Hepatocyte (in vitro differentiated cells): ENCODE measurements at places on chromosomes 6 and 20. TPM values are rescaled to one million over a fixed set of nuclear protein-coding genes. Genes with fewer than 3 reads are reported as not detected.

- no peak for DNase-seq
Observed at GRCh38 chr20:50431066-50431450, 79.1 kb upstream of the PTPN1 start.

- DNase-seq: no peak
Observed at GRCh38 chr20:50141811-50142561, 11.5 kb downstream of the PEDS1 start.

The ULBP2 gene
- 0.15 and 1.9 TPM in 2 replicates for polyA plus RNA-seq

GRCh38 chr6:105042648-105043047 is 85.7 kb downstream of the LIN28B start:
- no peak for DNase-seq

DNA sequence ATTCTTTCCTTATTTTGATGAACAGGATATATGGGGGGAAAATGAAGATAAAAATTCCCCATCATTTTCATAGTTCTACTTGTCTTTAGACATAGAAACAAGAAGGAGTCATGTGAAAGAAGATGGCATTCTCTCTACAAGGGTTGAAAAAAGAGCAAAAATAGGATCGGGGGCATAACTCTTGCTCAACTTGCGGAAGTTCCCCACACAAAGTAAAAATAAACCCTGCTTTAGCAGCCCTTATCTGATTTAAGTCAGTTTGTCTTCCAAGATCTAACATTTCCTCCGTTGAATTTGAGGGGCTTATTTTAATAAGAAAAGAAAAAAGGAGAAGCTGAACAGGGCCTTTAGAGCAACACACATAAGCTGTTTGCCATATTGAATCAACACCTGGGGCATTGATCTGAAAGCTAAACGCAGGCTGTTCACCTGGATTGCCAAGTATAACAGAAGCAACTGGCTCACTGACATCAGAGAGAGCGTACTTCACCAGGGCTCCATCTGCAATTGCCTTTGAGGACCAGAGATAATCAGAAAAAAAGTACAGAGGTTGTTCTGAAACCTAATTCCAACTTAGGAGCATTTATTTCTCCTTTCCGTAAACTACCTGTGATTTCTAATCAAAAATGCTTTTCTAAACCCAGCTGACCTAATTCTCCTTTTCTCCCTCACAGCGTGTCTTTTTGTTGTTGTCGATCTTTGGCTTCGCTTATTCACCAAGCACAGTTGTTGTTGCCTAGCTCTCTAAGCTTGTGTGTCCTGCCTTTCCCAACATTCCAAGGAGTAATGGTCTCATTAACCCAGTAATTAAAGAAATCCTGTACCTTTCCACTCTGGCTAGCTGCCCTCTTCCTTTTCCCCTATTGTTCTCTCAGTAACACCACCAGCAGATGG is 568.0 kb downstream of the KIF16B start:
- DNase-seq: no peak

The ARMH2 gene
- polyA plus RNA-seq: not detected in 2 replicates
